ENCODE measurements at places on chromosomes 1 and 21. TPM values are rescaled to one million over a fixed set of nuclear protein-coding genes. Genes with fewer than 3 reads are reported as not detected.

DNA sequence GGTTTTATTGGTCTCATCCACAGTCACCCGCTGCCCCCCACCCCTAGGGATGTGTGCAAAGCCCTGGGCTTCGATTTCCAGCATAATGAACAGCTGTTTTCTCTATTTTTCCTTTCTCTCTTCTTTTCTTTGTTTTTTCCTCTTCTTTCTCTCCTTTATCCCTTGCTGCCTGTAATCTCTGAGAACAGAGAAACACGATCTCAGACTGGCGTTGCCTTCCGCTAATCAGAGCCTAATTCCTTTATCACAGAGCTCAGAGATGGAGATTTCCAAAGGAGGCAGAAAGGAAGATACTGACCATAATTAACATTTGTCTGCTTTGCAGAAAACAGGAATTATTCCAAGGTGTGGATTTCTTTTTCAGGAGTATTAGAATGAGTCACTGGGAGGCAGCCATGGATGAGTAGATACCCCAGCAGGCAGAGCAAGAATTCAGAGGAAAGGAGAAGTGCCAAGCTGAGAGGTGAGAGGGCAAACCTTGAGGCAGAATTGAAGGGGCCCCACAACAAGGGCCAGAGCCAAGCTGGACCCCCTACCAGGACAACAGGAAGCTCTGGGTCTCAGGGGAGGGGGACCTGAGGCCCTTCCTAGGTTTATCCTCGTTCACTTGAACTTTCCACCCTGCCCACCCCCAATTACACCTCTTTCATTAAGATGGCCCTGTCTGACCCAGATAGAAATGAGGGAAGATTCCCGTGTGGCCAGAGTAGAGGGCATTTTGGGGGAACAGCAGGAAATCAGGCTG, 33.3 kb downstream of the MATN1 start:
- H3K36me3 ChIP-seq: no peaks in the 10 kb centered on the region
- H3K27me3 ChIP-seq: no peaks in the 10 kb centered on the region
- no peak for DNase-seq
- H3K4me1 ChIP-seq: peaks cover 14% of the 10 kb centered on the region

GRCh38 chr21:37199057-37199924, 67.8 kb downstream of the VPS26C start:
- peaks cover 45% of the 10 kb centered on the region for H3K36me3 ChIP-seq
- no peaks in the 10 kb centered on the region for H3K4me1 ChIP-seq
- H3K27me3 ChIP-seq: no peaks in the 10 kb centered on the region

- H3K36me3 ChIP-seq: no peaks in the 10 kb centered on the region
- H3K4me3 ChIP-seq: no peak overlapping the region
- H3K27me3 ChIP-seq: no peaks in the 10 kb centered on the region
- peak overlapping the region; percentile 62 for H3K27ac ChIP-seq
- peaks cover 5% of the 10 kb centered on the region for H3K4me1 ChIP-seq
Observed at GRCh38 chr1:112862753-112863426, 93.1 kb downstream of the SLC16A1 start.

GRCh38 chr21:36858320-36858957, 108.0 kb downstream of the HLCS start:
- H3K27me3 ChIP-seq: no peaks in the 10 kb centered on the region
- DNase-seq: no peak
- no peaks in the 10 kb centered on the region for H3K36me3 ChIP-seq
- H3K27ac ChIP-seq: no peak overlapping the region
- H3K4me3 ChIP-seq: no peak overlapping the region
- H3K4me1 ChIP-seq: no peaks in the 10 kb centered on the region

IVL gene
- polyA plus RNA-seq: not detected

GRCh38 chr1:42158189-42158588, 5.0 kb downstream of the GUCA2B start:
- DNase-seq: no peak
- H3K27ac ChIP-seq: no peak overlapping the region
- H3K27me3 ChIP-seq: no peaks in the 10 kb centered on the region
- H3K36me3 ChIP-seq: no peaks in the 10 kb centered on the region
- no peak overlapping the region for H3K4me3 ChIP-seq

DNA sequence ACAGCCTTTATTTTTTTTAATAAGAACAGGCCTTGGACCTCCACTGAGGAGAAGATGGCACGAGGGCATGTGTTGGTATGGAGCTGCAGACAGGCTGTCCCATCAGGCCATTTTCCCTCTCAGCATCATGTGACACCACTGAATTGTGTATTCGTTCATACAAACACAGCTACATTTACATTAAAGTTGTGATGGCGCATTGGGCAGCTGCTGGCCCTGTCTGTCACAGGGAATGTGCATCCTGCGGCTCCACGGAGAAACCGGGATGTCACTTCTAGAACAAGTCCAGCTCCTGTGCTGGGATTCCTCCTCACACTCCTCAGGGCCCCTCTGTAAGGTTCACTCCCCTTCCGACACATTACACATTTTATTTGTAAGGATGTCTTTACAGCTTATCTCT, 147.6 kb upstream of the TNR start:
- no peaks in the 10 kb centered on the region for H3K27me3 ChIP-seq
- H3K27ac ChIP-seq: no peak overlapping the region
- H3K36me3 ChIP-seq: no peaks in the 10 kb centered on the region
- no peak for DNase-seq
- H3K4me3 ChIP-seq: no peak overlapping the region

TFF2 gene
- polyA plus RNA-seq: not detected

PAX7 gene
- not detected for polyA plus RNA-seq

- DNase-seq: no peak
- H3K4me1 ChIP-seq: no peaks in the 10 kb centered on the region
- no peak overlapping the region for H3K27ac ChIP-seq
- no peak overlapping the region for H3K4me3 ChIP-seq
- peaks cover 19% of the 10 kb centered on the region for H3K27me3 ChIP-seq
Observed at GRCh38 chr21:36547464-36547863, 67.5 kb upstream of the CLDN14 start.

DNA sequence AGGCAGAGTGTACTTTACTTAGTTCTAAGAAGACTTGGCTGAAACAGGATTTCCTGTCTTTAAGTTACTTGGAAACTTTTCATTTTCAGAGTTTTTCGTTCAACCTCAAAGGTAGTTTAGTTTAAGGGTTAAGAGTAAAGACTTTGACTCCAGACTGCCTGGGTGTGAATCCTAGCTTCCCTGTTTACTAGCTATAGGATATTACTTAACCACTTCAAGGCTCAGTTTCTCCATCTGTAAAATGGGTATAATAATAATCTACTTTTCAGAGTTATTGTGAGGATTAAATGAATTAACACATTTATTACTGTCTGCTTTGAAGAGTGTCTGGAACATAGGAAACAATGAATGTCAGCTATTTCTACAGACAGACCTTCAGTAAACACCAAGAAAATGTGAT, 30.0 kb downstream of the ZNHIT6 start:
- peaks cover 21% of the 10 kb centered on the region for H3K36me3 ChIP-seq
- H3K27me3 ChIP-seq: no peaks in the 10 kb centered on the region
- no peaks in the 10 kb centered on the region for H3K4me1 ChIP-seq
- no peak overlapping the region for H3K4me3 ChIP-seq
- no peak for DNase-seq
- H3K27ac ChIP-seq: no peak overlapping the region

DNA sequence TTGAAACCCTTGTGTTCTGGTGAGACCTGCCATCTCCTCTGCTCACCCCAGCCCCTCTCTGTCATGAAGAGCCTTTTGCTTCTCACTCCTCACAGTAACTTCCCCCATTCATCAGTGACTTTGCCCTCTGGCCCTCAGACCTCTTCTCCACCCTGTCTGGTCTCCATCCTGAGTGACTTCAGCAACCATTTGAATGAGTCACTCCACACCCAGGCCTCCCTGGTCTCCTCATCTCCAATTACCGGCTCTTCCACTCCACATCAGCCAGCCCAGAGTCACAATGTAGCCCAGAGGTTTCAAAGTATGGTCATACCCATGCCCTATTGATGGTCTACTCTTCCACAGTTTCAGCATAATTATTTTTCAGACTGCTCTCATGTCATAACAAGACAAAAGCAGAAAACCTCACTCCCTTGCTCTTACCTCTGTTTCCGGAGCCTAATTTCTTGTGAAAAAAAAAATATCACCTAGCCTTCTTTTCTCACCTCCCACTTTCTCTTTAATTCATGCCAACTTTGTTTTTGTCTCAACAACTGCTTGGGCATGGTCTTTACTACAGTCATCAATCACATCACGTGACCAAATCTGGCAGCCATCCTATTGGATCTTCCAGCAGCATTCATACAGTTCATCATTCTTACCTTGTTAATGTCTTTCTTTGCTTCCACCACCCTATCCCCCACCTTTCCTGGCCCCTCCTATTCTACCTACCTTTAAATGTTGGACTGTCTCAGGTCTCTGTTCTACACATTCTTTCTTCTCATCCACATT, 35.6 kb upstream of the NEK7 start:
- H3K4me3 ChIP-seq: no peak overlapping the region
- no peak for DNase-seq
- H3K27ac ChIP-seq: no peak overlapping the region
- H3K4me1 ChIP-seq: no peaks in the 10 kb centered on the region

PADI6 gene
- not detected for polyA plus RNA-seq

DNA sequence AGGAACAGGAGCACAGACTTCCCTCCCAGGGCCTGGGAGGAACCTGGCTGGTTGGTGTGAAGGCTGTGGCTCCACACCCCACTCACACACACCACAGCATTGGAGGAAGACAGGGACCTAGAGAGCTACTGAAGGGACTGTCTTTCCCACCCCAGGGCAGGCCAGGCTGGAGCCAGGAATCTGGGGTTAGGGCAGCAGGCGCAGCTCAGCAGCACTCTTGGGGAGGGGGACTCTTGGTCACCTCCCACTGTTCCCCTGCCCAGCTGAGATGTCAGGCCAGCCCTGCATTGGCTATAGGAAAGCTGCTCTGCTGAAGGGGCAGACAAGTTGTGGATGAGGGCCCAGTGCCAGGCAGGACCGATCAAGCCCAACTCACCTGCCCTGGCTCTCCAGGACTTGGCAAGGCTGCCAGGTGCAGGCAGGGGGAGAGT, 1.6 kb upstream of the PLEKHA6 start:
- DNase-seq: no peak
- H3K27ac ChIP-seq: peak overlapping the region; percentile 77
- no peak overlapping the region for H3K4me3 ChIP-seq

DNA sequence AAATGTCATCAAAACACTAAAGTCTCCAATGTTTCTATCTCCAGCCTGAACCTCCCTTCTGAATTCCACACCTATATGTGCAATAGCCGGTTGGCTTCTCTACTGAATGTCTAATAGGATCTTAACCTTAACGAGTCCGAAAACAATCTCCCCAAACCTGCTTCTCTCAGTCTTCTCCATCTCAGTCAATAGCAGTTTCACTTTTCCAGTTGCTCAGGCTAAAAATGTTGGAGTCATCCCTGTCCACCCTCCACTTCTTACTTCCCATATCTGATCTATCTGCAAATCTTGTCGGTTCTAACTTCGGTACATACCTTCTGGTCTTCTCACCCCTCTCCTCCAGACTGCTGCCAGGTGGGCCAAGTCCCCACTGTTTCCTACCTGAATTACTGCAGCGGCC, 25.5 kb upstream of the CITED4 start:
- H3K4me3 ChIP-seq: no peak overlapping the region
- H3K27me3 ChIP-seq: peaks cover 36% of the 10 kb centered on the region
- no peak overlapping the region for H3K27ac ChIP-seq
- no peaks in the 10 kb centered on the region for H3K36me3 ChIP-seq
- H3K4me1 ChIP-seq: no peaks in the 10 kb centered on the region

DISC1 gene
- polyA plus RNA-seq: 5.7 TPM

FALEC gene
- 4.7 TPM for polyA plus RNA-seq

GRCh38 chr1:214124915-214125314, 137.1 kb downstream of the PROX1 start:
- H3K27ac ChIP-seq: no peak overlapping the region
- no peaks in the 10 kb centered on the region for H3K27me3 ChIP-seq

DNA sequence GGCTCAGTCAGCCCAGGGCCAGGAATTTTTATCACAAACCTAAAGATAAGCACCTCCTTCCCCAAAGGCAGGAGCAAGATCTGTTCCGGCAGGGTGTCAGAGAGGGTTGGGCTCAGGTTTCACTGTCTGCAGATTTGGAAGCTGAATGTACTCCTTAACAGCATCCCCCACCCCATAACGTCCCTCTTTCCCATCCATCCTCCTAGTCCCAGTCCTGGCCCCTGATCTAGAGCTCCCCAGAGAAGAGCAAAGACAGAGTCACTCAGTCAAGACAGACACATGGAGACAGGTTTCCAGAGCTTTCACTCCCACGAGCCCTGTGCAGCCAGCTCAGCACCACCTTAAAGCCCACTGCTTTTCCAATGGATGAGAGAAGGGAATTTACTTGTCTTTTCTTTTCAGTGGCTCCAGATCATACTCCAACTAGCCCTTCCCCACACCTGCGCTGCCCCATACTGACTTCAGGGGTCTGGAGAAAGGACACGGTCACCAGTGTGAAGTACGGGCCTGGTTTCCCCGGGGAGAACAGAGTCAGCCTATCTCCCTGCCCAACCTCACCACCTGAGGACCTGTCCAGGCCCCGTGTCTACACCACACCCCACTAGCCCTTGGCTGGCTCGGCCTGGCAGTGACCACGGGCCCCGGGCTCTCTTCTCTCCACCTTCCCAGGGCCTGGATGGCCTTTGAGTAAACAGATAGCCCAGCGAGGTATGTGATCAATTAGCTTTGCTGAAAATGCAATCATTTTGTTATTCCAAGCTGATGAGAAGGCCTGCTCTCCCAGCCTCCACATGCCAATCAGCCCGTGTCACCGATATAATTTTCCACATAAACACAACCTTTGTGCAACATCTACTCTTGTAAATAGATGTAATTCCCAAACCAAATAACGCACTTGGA, 249.1 kb downstream of the FOXD2 start:
- no peak for DNase-seq
- no peak overlapping the region for H3K27ac ChIP-seq
- no peak overlapping the region for H3K4me3 ChIP-seq

- H3K4me1 ChIP-seq: no peaks in the 10 kb centered on the region
- H3K27me3 ChIP-seq: no peaks in the 10 kb centered on the region
- H3K27ac ChIP-seq: no peak overlapping the region
- no peaks in the 10 kb centered on the region for H3K36me3 ChIP-seq
- no peak for DNase-seq
Observed at GRCh38 chr1:59214248-59215208, 82.4 kb upstream of the FGGY start.

DNA sequence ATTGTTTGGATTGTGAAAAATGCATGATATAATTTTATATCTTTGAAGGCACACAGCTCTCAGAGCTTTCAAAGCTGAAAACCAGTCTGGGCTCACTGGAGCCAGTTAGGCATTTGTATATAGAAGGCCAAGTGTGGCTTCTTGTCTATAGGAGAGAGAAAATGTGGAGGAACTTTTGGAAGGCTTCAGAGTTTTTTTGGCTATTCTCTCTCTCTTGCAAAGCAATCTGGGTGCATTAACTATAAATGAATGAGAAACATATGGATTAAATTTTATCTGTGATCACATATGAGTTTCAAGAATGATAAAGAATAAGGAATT, 216.7 kb upstream of the HOOK1 start:
- no peaks in the 10 kb centered on the region for H3K4me1 ChIP-seq
- no peak for DNase-seq
- H3K4me3 ChIP-seq: no peak overlapping the region

- H3K4me3 ChIP-seq: no peak overlapping the region
- H3K36me3 ChIP-seq: no peaks in the 10 kb centered on the region
- DNase-seq: no peak
- no peak overlapping the region for H3K27ac ChIP-seq
Observed at GRCh38 chr1:211543025-211543424, 35.9 kb downstream of the SLC30A1 start.

KRTAP13-1 gene
- polyA plus RNA-seq: not detected

FBLIM1 gene
- polyA plus RNA-seq: 157 TPM

DDAH1 gene
- 9.1 TPM for polyA plus RNA-seq

- no peak overlapping the region for H3K4me3 ChIP-seq
- H3K4me1 ChIP-seq: peaks cover 10% of the 10 kb centered on the region
- H3K27ac ChIP-seq: no peak overlapping the region
- no peak for DNase-seq
Observed at GRCh38 chr1:67679691-67680090, 5.3 kb upstream of the GADD45A start.

- H3K27me3 ChIP-seq: no peaks in the 10 kb centered on the region
- no peak overlapping the region for H3K27ac ChIP-seq
- no peak overlapping the region for H3K4me3 ChIP-seq
Observed at GRCh38 chr21:43372663-43373361, 54.1 kb downstream of the SIK1 start.

All from cardiac muscle cell (in vitro differentiated cells and primary cell).